ENCODE measurements at places on chromosomes 6 and 20.

GRCh38 chr6:45677381-45678284 lies 299.9 kb upstream of the SUPT3H start:
- DNase-seq = no peak
- peaks cover 6% of the 10 kb centered on the region for H3K27me3 ChIP-seq
- H3K27ac ChIP-seq = peak overlapping the region; percentile 87
- H3K36me3 ChIP-seq = no peaks in the 10 kb centered on the region
- H3K4me3 ChIP-seq = peak overlapping the region; percentile 58

DNA sequence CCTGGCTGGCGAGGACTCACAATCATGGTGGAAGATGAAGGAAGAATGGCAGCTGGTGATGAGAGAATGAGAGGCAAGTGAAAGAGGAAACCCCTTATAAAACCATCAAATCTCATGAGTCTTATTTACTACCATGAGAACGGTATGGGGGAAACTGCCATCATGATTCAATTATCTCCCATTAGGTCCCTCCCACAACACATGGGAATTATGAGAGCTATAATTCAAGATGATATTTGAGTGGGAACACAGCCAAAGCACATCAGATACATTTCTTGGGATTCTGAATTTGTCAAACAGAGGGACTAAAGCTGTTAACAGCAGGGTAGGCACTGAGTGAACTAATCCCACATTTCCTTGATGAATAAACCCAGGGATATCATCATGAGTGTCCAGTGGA lies 116.2 kb upstream of the PLCB4 start:
- no peaks in the 10 kb centered on the region for H3K36me3 ChIP-seq
- no peak overlapping the region for H3K4me3 ChIP-seq
- H3K27me3 ChIP-seq = peaks cover 10% of the 10 kb centered on the region

- no peaks in the 10 kb centered on the region for H3K36me3 ChIP-seq
- no peak overlapping the region for H3K4me3 ChIP-seq
- DNase-seq = no peak
- no peak overlapping the region for H3K27ac ChIP-seq
These were observed 334.2 kb upstream of the RSPO3 start for GRCh38 chr6:126784161-126784790.

DNA sequence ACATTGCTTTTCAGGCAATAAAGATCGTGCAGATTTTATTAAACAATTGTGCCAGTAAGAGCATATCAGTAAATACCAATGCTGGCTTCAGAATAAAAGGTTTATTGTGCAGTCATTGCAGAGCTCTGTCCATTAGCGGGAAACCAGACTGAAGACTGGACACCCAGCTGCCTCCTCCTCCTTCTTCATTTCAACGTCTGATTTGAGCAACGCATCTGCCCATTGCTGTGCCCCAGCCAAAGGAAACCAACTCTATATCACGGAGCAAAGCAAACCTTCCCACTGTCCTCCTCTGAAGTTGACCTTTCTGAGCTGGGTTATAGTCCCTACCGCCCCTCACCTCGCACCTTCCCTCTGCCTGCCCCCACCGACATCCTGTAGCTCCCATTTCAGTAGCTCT lies 80.8 kb downstream of the SLC22A23 start:
- H3K4me3 ChIP-seq = no peak overlapping the region
- DNase-seq = no peak
- peaks cover 42% of the 10 kb centered on the region for H3K4me1 ChIP-seq
- no peak overlapping the region for H3K27ac ChIP-seq

GRCh38 chr6:119979862-119980261 lies 630.3 kb upstream of the MAN1A1 start:
- no peaks in the 10 kb centered on the region for H3K27me3 ChIP-seq
- peaks cover 4% of the 10 kb centered on the region for H3K4me1 ChIP-seq
- DNase-seq = no peak
- H3K27ac ChIP-seq = no peak overlapping the region

DNA sequence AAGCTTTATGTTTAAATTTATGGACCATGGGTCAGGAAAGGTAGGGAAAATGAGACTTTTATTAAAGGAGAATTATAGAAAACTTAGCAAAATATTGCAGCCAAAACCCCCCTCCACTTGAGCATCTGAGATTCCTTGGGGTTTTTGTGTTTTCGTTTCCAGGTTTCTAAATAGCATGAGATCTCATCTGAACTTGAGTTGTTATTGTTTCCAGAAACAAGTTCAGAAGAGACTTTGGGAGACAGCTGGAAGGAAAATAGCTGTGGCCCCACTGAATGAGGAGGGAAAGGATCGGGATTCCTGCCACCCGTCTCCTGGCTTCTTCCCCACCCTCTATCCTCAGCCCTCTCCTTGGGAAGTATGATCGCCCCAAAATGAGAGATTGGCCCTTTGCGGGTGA lies 75.5 kb downstream of the TBC1D7 start:
- DNase-seq = no peak
- no peaks in the 10 kb centered on the region for H3K36me3 ChIP-seq
- H3K27me3 ChIP-seq = no peaks in the 10 kb centered on the region
- no peak overlapping the region for H3K4me3 ChIP-seq
- H3K27ac ChIP-seq = no peak overlapping the region

GRCh38 chr6:42509256-42509655 lies 54.6 kb upstream of the UBR2 start:
- H3K27me3 ChIP-seq = no peaks in the 10 kb centered on the region
- H3K36me3 ChIP-seq = no peaks in the 10 kb centered on the region
- no peak overlapping the region for H3K4me3 ChIP-seq

DNA sequence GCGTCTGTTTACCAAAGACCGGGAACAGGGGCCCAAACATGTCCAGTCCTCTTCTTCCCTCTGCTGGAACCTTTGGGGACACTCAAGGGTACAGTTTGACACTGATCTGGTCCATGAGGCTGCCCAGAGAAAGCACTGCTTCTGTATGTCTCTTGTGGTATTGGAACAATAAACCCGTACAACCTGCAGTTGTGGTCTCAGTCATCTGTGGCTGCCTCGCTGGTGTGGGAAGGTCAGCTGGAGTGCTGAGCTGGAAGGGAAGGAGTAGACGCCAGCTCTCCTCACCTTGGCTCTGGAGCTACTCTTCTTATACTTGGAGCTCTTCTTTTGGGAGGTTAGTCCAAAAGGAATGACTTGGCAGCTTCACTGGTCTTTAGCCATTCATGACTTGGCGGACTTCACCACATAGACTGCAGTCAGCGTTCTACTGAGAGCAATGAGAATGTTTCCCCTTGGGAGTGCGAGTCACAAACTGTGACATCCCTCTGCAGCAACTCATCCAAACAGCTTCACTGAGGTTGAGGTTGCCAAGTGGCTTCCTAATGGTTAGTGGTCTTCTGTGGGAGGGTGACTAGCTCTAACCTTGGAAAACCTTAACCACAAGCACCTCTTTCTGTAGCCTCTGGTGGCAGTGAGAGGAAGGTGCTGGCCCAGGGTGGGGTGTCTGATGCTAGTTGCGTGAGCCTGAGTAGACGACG lies 81.2 kb downstream of the ASXL1 start:
- H3K27me3 ChIP-seq = no peaks in the 10 kb centered on the region
- H3K36me3 ChIP-seq = peaks cover 35% of the 10 kb centered on the region
- peaks cover 12% of the 10 kb centered on the region for H3K4me1 ChIP-seq
- peak; percentile 54 for DNase-seq

GRCh38 chr6:45737331-45738056 lies 278.2 kb downstream of the CLIC5 start:
- H3K36me3 ChIP-seq = no peaks in the 10 kb centered on the region
- H3K4me1 ChIP-seq = peaks cover 13% of the 10 kb centered on the region
- H3K27ac ChIP-seq = no peak overlapping the region
- H3K4me3 ChIP-seq = no peak overlapping the region
- no peak for DNase-seq
- H3K27me3 ChIP-seq = peaks cover 17% of the 10 kb centered on the region

- peaks cover 7% of the 10 kb centered on the region for H3K4me1 ChIP-seq
- peaks cover 45% of the 10 kb centered on the region for H3K27me3 ChIP-seq
- no peak overlapping the region for H3K27ac ChIP-seq
- H3K4me3 ChIP-seq = no peak overlapping the region
These were observed 115.5 kb upstream of the AFDN start for GRCh38 chr6:167711211-167711610.

DNA sequence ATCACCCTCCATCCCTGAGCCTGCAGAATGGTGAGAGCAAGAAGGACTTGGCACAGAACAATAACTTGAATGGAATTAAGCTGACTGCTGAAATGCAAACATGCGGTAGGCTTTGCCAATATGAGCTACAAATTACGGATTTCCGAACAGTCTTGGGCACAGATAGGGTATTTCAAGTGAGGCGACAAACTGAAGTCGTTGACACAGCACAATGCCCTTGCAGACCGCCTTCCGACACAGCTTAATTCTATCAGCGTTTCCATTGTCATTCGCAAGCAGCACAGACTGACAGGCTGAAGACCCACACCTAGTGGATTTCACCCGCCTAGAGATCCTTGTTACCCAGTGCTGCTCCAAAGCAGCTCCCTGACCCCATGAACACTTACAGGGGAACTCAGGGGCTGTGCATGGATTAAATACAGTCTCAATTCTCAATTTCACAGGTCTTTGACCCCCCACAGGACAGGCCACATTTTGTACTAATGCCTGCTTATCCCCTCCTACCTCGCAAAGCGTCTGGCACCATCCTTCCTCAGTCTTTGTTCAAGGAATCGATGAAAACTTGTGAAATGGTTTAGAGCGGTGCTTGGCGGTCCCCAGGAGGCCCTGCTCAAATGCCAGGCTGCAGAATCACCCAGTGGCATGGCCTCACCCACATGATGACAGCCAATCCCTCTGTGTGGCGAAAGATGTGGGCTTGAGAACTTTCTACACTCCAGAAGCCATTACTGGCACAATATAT lies 34.6 kb downstream of the RAMACL start:
- H3K27me3 ChIP-seq = no peaks in the 10 kb centered on the region
- H3K4me1 ChIP-seq = peaks cover 12% of the 10 kb centered on the region
- H3K27ac ChIP-seq = no peak overlapping the region

DNA sequence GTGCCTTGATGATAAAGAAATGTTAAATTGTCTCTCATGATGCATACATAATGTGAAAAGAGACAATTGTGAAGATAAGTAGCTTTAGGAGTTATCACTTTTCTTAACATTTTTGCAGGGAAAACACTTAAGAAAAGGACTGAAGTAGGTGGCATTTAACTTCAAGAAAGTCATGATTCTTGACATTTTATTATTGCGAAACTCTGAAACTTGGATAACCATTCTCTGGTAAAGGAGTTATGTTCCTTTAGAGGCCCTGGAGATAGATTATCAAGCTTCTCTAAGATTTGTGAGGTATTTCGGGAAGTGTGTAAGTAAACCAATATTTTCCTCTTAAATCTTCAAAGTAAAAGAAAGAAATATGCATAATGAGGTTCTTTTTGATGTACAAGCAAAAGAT lies 38.5 kb downstream of the HTR1B start:
- H3K27me3 ChIP-seq = no peaks in the 10 kb centered on the region
- H3K4me3 ChIP-seq = no peak overlapping the region
- no peak overlapping the region for H3K27ac ChIP-seq
- no peaks in the 10 kb centered on the region for H3K4me1 ChIP-seq
- no peaks in the 10 kb centered on the region for H3K36me3 ChIP-seq

- H3K27ac ChIP-seq = no peak overlapping the region
- H3K4me1 ChIP-seq = peaks cover 21% of the 10 kb centered on the region
- H3K36me3 ChIP-seq = no peaks in the 10 kb centered on the region
These were observed 649.0 kb downstream of the RNF144B start for GRCh38 chr6:19036196-19036555.
